ENCODE measurements at places on chromosomes 2 and 18. TPM values are rescaled to one million over a fixed set of nuclear protein-coding genes. Genes with fewer than 3 reads are reported as not detected.

GRCh38 chr2:77507657-77508056, 14.5 kb downstream of the LRRTM4 start:
- H3K27ac ChIP-seq, result no peak overlapping the region
- DNase-seq, result no peak

DNA sequence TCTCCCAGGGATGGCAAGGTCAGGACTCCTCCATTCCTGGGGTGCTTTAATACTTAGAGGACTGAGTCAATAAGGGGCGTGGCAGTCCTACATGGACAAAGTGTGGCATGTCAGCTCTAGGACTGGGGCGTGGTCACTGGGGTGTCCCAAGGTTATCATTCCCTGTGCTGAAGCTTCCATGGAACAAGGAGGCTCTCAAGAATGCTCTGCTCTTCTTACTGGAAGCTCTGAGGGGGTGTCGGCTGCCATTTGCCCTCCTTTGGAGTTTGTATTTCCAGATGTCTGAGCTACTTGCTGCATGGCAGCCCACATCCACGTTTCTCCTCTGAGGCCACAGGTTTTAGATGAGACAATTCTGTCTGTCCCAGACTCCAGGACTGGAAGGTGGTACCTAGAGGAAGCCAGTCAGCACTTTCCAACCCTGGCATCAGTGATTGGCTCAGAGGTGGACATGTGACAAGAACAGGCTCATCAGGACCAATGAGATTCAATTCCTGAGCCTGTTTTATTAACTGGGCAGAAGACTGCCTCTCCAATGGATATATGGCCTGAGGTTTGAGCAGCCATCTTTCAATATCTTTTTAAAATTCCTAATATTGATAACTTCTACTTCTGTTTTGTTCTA, 128.9 kb upstream of the ARL4C start:
- H3K27ac ChIP-seq, result no peak overlapping the region
- no peaks in the 10 kb centered on the region for H3K4me1 ChIP-seq
- no peak for DNase-seq
- H3K36me3 ChIP-seq, result no peaks in the 10 kb centered on the region

GRCh38 chr2:190908532-190908931, 27.9 kb downstream of the GLS start:
- no peak overlapping the region for H3K27ac ChIP-seq
- H3K36me3 ChIP-seq, result peaks cover 59% of the 10 kb centered on the region
- no peak overlapping the region for H3K4me3 ChIP-seq
- DNase-seq, result no peak
- no peaks in the 10 kb centered on the region for H3K27me3 ChIP-seq

WDPCP gene
- 12.3 TPM for total RNA-seq

DSC2 gene
- 17.6 TPM for total RNA-seq

DNA sequence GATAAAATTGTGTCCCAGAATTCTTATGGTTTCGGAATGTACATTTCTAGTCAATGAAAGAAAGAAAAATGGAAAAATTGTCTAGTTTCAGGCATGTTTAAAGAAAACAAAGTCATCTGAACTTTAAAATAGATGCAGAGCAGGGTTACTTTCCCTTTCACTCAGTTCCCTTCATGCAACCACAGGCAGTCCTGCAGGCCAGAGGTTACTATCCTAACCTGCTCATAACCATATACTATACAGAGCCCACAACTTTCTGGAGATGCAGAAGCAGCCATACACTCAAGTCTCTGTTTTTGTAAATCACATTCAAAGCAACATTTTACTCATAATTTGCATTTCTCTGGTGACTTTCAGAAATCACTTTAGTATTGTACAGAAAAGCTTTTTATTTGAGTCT, 690.3 kb downstream of the MBD2 start:
- no peaks in the 10 kb centered on the region for H3K36me3 ChIP-seq
- H3K27ac ChIP-seq, result no peak overlapping the region
- DNase-seq, result no peak
- H3K27me3 ChIP-seq, result no peaks in the 10 kb centered on the region
- H3K4me3 ChIP-seq, result no peak overlapping the region
- no peaks in the 10 kb centered on the region for H3K4me1 ChIP-seq
